ENCODE measurements at places on chromosomes 3 and 15.

GRCh38 chr3:10419637-10420232 is 85.7 kb downstream of the ATP2B2 start:
- DNase-seq, result peak; percentile 14

DNA sequence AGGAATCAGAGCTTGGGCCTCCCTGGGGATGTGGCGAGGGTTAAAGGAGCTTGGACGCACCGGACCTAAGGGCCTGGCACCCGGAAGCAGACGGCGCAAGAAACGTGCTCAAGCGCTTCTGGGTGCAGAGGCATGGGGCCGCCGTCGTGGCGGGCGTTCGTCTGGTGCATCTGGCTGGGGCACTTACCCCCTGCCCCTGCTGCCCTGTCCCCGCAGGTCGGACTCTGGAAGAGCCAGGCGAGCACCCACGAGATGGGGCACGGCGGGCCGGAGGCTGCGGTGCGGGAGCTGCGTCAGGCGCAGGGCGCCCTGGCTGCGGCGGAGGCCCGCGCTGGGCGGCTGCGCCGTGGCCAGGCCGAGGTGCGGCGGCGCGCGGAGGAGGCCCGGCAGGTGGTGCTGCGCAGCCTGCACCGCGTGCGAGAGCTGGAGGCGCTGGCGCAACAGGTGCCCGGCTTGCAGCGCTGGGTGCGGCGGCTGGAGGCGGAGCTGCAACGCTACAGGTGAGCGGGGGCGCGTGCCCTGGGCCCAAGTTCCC is 2.5 kb downstream of the EFCC1 start:
- DNase-seq, result no peak

- DNase-seq, result no peak
These were observed 103.0 kb downstream of the P3H2 start for GRCh38 chr3:190017521-190018288.

GRCh38 chr3:58234516-58234931 is 3.1 kb upstream of the ABHD6 start:
- no peak for DNase-seq

DNA sequence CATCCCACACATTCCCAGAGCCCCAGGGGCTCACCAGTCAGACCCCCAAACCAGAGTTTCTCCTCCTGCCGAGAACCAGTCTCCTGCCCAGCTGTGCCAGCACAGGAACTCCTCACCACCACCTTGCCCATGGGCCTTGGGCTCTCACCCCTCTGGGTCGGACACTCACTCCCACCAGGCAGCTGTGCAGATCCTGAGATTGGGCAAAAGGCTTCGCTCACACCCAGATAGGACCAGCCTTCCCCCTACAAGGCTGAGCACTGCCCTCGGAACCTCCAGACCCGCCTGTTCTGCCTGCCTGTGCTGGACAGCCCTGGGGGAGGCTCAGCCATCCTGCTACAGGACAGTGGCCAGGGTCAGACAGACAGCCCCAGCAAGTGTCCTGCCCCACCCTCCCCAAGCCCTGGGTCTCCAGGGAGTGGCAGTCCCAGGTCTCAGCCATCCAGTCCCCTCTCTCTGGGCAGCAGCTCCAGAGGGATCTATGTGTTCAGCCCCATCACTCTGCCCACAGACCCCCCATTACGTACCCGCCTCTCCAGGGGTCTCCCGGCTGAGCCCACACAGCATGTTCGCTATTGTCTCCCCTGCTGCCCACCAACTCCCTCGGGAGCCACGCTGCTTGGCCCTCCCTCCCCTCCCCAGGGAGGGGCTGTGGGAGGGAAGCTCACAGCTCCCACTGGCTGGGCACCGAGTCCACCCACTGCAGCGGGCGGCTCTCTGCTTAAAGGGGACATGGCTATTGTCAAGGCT is at the start of gene GRIP2:
Gene GRIP2, minus strand, starts transcription at position 601 of the 750 bp plus-strand sequence. Its CDS starts 34 bp downstream, at position 567.
- DNase-seq, result peak; percentile 49

DNA sequence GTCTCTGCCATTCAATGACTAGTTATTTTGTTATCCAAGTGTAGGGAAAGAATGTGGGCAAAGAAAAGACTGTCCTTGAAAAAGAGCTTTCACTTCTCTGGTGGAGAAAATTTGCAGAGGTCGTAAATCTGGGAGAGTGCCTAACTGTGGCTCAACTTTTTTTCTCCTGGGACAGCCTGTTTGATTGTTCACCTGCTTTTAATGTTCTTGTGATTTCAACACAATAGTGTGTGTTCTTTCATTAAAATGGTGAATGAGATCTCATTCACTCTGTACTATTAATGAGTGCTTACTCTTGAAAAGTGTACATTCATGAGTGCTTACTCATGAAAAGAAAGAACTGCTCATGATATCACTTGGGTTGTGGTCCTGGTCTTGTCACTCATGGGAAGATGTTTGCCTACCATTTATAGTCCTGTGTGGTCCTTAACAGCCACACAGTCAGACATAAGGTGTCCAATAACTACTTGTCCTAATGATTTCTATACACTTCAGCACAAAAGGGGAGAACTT is 567.3 kb downstream of the GRM7 start:
- DNase-seq, result no peak

DNA sequence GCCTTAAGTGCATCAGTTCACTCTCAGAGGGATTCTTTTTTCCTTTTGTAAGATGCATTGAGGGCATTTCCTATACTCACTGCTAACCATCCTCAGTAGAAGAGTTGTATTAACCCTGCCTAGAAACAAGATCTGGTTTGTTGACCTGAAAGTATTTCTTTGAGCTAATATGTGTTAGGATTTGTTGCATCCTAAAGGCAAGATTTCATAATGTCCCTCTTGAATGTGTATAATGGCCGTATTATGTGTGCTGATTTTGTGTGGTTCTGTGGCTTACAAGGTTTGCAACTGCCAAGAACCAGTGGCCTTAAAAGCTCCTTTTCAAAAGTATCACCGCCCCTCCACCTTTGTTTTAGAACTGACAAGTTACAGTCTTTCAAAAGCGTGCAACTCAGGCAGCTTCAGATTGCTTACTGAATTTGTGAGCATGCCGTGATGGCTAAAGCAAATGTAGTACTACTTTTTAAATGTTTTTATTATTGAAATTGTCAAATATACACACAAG is 182.0 kb upstream of the BHLHE40 start:
- no peak for DNase-seq

- DNase-seq, result no peak
These were observed 79.9 kb upstream of the SLC25A26 start for GRCh38 chr3:66140743-66141372.

GRCh38 chr3:98982351-98982750 is 80.9 kb upstream of the DCBLD2 start:
- no peak for DNase-seq

GRCh38 chr3:36434687-36435426 is 54.6 kb downstream of the STAC start:
- DNase-seq, result no peak

- DNase-seq, result no peak
These were observed 7.7 kb downstream of the CLDN11 start for GRCh38 chr3:170426240-170426797.

DNA sequence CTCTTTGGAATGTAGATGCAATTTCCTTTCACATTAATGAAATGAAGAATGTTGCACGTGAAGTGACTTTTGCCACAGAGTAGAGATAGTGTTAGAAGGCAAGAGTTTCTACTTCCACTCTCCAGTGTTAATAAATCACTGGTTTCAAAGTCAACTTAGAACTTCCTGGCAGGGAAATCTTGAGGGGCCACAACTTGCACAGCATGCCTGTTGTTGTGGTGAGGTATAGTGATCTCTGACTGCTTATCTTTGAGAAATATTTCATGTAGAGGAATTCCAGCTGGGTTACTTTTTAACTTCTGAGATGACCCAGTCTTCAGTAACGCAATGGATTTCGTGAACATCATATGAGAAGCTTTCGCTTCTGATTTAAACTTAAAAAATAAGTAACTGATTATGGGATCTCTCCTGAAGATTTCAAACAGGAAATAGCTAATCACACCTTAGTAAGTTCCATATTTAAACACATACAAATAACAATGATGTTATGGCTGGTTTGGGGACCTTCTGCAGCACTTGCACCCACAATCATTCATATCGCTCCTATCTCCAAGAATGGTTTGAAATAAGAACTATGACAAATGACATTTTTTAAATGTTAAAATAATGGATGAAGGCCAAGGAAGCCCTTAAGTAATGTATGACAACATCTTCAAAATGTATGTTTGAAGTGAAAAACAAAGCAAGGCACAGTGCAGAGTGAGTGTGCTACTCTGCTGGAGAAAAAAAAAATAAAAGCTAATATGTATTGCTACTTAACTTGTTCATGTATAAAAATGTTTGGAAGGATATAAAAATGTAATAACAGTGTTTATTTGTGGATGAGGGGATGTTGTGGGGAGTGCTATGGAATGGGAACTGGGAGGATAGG is 726.5 kb upstream of the NECTIN3 start:
- DNase-seq, result no peak

DNA sequence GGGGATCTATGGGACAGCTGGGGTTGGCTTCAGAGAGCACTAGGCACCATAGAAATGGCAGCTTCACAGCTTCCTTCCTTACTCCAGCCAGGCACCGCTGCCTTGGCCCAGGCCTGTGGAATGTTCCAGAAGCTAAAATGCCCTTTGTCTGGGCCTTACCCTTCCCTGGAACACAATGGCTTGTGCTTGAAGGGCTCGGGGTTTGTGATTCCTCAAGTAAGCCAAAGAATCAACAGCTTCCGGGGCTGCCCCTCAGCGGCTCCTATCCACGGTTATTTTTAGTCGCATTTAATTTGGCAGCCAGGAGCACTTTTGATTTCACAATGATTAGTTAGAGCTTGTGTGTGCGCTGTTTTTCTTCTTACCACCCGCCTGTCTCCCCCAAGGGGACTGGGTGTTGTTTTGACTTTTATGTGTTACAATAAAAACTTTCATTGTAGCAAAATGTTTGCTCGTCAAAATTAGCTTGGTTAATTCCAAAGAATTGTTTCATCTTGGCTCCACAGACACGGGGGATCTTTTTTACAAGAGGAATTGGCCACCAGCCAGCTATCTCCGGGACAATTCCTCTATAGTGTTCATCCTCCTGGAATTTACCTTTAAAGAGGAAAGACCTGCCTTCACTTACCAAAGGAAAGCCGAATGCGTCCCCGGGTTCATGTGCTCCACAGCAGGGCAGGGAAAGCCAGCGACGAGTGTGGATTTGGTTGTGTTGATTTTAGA is 73.8 kb downstream of the TLE3 start:
- peak; percentile 72 for DNase-seq

Data from aorta (tissue), 5 donors.